Stimulated activated CD4-positive, alpha-beta T cell treated with anti-CD3 and anti-CD28 coated beads, TNF-alpha, amount 100 ng/mL, for 24 hours (primary cell): ENCODE measurements at places on chromosomes 2 and 18.

DNA sequence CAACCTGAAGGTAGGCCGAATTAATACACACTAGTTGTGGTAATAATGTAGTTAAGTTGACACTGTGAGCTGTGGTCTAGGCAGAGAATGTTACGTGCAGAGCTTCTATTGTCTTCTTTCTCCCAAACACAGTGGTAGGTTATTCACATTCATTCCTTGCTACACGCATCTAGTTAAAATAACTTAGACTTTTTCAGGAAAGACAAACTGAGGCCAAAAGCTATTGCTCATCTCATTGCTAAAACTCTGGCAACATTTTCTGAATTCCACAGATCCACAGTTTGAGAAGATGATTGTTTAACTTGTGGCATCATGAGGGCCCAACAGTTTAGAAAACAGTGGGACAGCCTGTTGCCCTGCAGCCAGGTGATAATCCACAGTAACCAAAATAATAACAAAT lies 850.4 kb upstream of the FSHR start:
- no peak for DNase-seq

DNA sequence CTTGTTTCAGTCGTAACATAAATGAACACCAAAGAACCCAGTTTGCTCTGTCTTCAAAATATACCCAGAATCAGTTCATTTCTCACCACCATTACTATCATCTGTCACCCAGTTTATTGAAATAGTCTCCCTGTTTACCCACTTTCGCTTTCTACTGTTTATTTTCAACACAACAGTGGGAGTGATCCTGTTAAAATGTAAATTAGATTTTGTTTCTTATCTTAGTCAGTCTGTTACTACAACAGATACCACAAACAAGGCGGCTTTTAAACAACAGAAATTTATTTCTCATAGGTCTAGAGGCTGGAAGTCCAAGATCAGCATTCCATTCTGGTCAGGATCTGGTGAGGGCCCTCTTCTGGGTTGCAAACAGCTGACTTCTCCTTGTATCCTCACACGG lies 74.8 kb downstream of the ARHGAP15 start:
- no peak for DNase-seq

- DNase-seq = no peak
Measured at GRCh38 chr2:9797681-9798556, 45.4 kb upstream of the TAF1B start.

GRCh38 chr2:9736021-9736420 lies 105.2 kb upstream of the YWHAQ start:
- DNase-seq = no peak

DNA sequence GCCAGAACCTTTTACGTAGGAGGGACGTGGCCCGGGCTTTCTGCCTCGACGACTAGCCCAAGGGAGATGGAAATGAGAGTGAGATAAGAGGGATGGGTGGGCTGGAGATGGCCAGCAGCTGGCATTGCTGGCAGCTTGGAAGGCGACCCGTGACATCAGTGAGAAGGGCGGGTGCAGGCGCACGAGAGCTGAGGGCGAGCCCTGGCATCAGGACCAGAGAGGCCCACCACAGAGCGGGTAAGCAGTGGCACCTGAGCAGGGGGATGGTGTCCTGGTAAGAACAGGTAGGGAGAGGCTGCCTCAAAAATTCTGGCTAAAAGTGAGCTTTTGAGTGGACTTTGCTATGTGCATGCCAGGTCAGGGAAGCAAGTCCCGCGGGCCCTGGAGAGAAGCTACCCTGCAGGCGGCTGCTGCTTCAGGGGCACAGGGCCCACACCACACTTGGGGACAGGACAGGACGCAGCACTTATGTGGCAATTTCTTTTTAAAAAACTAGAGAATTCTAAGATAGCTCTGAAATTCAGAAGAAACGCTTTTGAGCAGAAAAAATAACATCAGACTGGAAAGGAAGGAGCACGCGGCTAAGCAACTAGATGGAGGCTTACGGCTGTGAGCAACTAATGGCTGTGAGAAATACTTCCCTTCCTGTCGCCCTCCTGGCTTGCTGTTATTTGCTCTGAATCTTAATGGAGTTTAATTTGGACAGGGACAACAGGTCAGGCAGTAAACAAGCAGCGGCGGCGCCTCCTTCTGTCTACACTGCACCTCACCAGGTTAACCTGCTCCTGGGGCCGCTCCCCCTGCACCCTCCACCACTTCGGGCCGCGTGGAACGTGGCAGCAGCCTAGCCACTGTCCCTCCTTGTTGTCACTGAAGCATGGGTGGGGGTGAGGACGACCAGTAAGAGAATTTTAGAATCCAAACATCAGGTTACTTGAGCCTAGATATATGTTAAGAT lies 20.5 kb downstream of the THAP4 start:
- no peak for DNase-seq

GRCh38 chr2:106025796-106026195 lies 168.3 kb downstream of the UXS1 start:
- DNase-seq = no peak

GRCh38 chr2:66481100-66481549 lies 46.2 kb downstream of the MEIS1 start:
- no peak for DNase-seq

DNA sequence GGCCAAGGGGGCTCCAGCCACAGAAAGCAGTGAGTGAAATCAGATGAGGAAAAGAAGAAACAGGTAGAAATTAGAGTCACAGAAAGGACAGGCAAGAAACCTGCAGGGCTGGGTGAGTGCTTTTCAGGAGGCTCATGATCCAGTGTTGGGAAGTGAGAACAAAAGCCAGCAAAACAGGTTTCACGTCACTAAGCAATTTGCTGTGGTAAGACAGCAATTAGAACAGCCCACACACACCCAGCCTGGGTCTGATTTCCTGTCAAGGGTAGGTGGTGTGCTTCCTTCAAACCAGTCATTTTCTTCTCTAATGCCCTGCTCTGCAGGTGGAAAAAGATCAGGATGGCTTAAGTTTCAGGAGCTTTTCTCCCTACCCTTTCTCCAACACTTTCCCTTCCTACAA lies 52.9 kb upstream of the XDH start:
- no peak for DNase-seq

DNA sequence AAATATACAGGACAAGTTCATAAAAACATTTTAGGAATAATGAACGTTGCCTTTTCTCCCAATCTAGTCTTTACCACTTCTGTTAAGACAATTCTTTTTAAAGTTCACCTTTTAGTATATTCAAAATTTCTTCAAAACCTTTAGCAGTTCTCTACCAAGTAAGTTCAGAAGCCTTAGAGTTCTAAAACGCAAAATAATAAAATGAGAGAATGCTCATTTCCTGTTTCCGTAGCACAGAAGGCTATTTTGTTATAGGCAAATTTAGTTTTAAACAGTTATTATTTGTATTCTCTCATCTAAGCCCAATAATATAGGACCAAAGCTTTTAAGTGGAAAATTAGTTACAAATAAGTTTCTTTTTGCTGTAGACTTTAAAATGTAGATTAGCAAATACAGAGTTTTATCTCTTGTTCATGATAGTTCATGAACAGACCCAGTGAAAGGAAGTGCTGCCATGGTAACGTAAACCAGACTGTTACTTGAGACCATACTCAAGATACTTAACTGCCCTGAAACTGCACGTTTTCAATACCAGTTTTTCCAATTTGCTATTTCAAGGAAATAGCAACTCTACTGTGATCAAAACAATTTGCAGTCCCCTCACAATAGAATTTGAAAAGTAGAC lies 173.1 kb upstream of the STON1 start:
- no peak for DNase-seq

DNA sequence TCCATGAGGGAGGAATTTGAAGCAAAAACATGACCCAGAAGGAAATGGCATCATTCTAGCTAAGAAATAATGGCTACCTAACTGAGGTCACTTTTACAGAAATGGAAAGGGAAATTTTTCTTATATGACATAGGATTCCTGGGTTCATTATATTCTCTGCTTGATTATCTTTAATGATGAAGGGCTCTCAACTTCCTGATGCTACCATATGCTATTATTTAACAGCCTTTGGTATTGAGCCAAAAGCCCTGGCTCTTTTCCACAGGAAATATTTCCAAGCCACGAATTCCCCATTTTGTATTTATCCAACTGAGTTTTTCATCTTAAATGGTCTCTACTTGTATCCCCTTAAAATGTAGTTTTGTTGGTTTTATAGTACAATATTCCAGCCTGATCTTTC lies 63.2 kb upstream of the NPAS2 start:
- DNase-seq = no peak

- no peak for DNase-seq
Measured at GRCh38 chr18:9612215-9612830, 2.0 kb downstream of the PPP4R1 start.

DNA sequence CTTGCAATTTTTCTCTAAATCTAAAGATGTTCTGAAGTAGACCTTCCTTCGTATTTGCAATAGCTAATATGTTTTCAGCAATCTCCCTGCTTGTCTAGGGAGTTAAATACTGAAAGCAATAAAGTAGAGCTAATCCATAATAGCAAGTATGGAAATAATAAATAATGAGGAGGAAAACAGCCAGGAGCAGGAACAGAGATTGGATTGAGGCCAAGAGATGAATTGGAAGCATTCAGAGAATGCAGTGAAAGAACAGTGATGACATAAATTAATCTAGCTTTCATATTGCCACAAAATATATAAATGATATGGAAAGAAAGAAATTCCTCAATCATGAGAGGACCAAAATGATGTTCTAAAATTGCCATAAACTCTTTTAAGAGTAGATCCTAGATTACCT lies 679.7 kb downstream of the METTL4 start:
- DNase-seq = no peak

GRCh38 chr2:48558456-48558855 lies 28.5 kb downstream of the STON1 start:
- DNase-seq = no peak

DNA sequence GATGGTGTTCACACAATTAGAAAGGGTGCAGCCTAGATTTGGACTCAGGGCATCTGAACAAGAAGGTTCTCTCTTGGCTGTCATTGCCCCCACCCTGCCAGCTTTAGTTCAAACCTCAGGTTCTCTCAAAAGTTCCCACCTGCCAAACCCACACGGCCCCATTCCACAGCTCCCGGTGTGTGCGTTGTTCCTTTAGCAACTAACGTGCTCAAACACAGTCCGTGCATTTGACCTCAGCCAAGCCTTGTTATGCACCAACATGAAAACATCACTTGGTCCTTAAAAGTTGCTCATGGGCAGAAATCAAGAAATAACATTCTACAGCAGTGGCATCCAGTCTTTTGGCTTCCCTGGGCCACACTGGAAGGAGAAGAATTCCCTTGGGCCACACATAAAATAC lies 32.0 kb downstream of the LOXHD1 start:
- DNase-seq = no peak

- no peak for DNase-seq
Measured at GRCh38 chr2:3986063-3986462, 282.7 kb downstream of the DCDC2C start.

DNA sequence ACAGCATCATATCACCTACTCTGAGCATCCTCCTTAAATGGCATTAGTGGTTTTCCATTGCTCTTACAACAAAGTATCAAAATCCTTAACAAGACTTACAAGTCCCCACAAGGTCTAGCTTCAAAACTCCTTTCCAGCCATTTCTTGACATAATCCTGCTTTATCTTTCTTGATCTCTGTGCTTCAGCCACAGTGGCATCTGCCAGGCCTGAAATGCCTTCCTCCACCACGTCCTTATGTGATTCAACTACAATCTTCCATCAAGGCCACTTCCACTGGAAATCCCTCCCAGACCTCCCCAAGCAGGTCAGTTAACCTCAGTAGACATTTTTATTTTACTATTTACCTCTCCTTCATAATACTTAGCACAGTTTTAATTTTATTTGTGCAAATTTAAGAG lies 83.8 kb upstream of the CCDC150 start:
- no peak for DNase-seq

DNA sequence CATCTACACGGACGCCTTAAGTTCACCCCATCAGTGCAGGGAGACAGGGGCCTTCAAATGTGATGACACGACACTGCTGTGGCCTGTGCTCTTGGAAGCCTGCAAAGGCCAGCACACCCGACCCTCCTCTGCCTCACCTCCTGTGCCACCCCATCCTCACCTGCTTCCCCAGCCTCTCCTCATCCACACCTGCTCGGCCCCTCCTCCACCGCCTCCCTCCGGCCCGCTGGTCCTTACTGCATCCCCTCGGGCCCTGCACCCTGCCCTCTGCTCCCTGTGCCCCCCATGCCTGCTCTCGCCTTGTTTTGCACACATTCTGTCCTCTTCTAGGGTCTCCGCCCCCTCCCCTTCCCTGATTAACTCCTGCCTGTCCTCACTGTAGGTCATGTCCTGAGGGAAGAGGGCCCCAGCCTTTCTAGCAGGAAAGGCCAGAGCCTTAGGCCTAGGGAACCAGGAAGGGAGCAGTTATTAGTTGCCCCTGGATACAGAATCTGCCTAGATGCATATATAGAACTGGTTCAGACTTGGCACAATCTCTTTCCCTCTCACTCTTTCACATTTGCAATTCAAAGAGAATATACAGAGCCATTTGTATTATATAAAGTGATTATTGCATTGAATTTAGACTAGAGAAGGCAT lies 39.4 kb downstream of the TRAPPC12 start:
- no peak for DNase-seq

GRCh38 chr2:143974262-143974661 lies 545.7 kb downstream of the ZEB2 start:
- no peak for DNase-seq

DNA sequence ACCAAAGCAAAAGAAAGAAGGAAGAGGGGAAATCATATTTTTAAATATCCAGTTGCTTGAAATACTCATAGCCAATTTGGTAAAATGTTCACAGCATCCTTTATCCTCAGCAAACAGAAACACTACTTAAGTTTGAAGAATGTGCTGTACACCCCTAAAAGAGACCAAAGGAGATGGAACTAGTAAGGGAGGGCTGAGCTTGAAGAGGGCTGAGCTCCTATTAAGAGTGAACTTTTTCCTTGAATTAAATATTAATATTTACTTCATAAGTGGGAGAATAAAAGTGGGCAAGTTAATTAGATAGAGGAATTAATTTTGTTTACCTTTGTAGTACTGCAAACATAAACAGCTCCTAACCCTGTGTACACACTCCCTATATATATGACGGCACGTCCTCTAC lies 7.0 kb downstream of the EVX2 start:
- DNase-seq = no peak

DNA sequence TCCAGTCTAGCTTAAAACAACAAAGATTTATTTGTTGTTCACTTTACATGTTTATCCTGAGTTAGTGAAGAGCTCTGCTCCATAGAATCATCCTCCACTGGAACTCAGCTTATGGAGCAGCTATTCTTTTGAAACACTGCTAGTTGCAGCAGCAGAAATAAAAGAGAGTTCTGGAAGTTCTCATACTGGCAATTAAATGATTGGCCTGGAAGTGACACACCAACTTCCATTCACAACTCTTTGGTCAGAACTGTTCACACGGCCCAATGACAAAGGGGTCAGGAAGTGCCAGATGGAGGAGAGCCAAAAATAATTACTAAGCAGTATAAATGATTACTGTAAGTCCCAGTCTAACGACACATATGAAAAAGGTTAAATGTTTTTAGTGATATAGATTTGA lies 39.1 kb downstream of the FBXO11 start:
- DNase-seq = no peak

GRCh38 chr18:77653792-77654191 lies 404.1 kb downstream of the GALR1 start:
- DNase-seq = no peak

- DNase-seq = no peak
Measured at GRCh38 chr2:27408601-27409320, 630 bp downstream of the PPM1G start.
